GM12891 (cell line): ENCODE measurements at places on chromosomes 1 and 21.

DNA sequence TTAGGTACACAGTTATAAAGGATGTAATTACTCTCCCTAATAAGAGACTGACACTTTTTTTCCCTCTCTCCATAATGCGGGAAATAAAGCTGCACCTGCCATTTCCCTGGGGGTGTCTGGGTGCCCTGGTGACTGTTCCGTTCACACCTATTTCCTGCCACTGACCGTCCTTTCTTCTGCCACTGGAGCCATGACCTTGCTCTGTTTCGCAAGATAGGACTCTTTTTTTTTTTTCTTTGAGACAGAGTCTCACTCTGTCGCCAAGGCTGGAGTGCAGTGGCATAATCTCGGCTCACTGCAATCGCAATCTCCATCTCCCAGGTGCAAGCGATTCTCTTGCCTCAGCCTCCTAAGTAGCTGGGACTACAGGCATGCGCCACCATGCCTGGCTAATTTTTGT is 66.1 kb upstream of the SERBP1 start:
- DNase-seq = no peak

DNA sequence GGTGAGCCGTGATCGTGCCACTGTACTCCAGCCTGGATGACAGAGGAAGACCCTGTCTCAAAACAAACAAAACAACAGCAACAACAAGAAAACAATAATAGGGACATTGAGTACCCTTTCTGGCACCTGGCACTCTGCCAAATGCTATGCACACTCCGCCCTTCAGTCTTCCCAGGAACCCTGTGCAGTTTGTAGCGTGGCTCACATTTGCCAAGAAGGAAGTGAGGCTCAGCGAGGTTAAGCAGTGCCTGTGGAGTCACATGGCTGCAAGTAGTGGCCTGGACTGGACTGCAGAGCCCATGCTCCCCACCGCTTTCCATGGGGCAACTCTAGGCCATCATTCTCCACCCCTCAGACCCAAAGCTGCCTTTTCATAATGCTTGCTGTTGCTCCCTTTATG is 5.3 kb upstream of the EVA1B start:
- no peak for DNase-seq

DNA sequence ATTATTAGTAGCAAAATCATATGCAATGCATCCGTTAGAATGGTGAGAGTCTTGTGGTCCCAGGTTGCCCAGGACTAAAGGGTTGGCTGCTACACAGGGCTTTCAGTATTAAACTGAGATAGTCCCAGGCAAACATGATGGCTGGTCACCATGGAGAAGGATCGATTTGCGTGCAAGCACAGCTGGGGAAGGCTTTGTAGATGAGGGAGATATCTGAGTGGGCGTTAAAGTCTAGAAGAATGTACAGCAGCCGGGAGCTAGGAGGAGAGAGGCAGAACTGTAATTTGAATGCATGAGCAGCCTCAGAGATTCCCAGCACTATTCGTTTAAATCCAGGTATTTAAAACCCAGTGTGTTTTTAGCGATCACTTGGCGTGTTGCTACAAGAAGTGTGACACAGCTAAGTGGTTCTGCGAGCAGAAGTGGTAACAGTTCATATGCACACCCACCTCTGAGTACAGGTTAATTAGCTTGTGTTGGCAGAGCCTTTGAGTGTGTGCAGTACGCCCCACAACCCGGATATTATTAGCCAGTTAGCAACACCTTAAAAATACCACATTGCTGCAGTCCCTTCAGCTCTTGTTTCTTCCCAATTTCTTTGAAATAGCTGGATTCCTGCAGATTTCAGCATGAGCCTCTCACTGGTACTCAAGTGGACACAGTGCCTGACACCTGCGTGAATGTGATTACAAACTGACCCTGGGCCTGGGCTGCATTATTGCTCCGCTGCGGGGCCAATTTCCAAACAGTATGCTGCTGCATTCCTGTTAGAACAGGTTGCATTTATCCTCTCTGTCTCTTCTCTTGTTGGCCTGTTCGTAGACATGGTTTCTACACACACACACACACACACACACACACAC is 67.2 kb upstream of the SCAF4 start:
- DNase-seq = no peak

GRCh38 chr1:41663671-41664400 is 179.4 kb upstream of the EDN2 start:
- DNase-seq = no peak
